ENCODE measurements at places on chromosomes 7 and 10.

DNA sequence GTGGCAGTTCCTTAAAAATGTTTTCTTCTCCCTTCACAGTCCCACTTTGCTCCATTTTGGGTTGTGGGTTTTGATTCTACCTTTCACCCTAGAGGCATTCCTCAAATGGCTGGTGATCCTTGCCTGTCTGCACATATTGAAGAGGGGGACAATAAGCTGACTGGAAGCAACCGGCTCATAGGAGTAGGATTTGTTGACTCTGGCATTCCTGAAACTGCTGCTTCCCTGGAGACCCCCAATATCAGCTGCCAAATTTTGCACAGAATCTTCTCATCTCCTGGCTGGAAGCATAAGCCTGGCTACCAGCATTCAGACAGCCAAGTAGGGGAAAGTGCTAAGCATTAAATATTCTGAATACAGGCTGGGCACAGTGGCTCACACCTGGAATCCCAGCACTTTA, 53.7 kb downstream of the KIF5B start:
- no peak for DNase-seq

GRCh38 chr10:63300801-63301200, 165.0 kb downstream of the JMJD1C start:
- no peak for DNase-seq

- DNase-seq, result no peak
Observed at GRCh38 chr10:75363431-75363830, 38.1 kb downstream of the ZNF503 start.

- DNase-seq, result no peak
Observed at GRCh38 chr7:121202125-121202524, 126.7 kb upstream of the WNT16 start.

GRCh38 chr10:451021-451471, 238.4 kb downstream of the DIP2C start:
- no peak for DNase-seq

GRCh38 chr7:30559611-30560010, 35.1 kb upstream of the GARS1 start:
- DNase-seq, result no peak

DNA sequence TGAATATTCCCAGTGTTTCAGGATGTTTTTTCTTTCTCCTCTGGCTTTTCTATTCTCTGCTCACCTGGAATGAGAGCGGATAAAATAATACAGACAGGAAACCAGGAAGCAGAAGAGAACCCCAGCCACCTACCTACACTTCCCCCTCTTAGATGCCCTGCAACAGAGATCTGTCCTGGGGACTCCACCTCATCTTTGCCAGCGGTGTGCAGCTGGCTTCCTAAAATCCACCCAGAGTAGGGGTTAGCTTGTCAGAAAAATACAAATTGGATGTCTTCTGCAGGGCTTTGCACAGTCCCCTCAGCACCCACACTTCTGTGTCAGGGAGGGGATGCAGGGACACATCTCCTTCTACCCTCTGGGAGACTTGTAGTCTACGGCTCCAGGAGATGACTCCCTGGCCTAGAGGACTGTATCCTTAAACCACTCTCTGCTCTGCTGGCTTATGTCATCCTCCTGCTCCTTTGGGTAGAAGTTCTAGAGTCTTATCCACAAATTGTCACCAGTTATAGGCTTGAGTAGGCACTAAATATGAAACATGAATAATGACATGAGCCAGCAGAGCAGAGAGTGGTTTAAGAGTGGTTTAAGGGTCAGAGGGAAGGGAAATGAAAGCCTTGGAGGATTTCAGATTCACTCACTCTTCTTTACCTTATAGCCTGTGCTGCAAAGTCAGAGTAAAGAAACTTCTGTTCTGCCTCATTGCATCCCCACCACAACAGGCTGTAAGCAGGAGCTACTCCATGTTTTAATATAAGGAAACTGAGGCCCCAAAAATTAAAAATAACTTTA, 749.4 kb downstream of the AUTS2 start:
- no peak for DNase-seq

GRCh38 chr10:27744802-27745731, 552 bp downstream of the MKX start:
- DNase-seq, result no peak

- no peak for DNase-seq
Observed at GRCh38 chr7:138196971-138197896, 121.0 kb downstream of the AKR1D1 start.

GRCh38 chr7:68718097-68718551, 880.2 kb upstream of the AUTS2 start:
- DNase-seq, result no peak

GRCh38 chr7:80277434-80278427, 143.1 kb downstream of the GNAI1 start:
- no peak for DNase-seq

DNA sequence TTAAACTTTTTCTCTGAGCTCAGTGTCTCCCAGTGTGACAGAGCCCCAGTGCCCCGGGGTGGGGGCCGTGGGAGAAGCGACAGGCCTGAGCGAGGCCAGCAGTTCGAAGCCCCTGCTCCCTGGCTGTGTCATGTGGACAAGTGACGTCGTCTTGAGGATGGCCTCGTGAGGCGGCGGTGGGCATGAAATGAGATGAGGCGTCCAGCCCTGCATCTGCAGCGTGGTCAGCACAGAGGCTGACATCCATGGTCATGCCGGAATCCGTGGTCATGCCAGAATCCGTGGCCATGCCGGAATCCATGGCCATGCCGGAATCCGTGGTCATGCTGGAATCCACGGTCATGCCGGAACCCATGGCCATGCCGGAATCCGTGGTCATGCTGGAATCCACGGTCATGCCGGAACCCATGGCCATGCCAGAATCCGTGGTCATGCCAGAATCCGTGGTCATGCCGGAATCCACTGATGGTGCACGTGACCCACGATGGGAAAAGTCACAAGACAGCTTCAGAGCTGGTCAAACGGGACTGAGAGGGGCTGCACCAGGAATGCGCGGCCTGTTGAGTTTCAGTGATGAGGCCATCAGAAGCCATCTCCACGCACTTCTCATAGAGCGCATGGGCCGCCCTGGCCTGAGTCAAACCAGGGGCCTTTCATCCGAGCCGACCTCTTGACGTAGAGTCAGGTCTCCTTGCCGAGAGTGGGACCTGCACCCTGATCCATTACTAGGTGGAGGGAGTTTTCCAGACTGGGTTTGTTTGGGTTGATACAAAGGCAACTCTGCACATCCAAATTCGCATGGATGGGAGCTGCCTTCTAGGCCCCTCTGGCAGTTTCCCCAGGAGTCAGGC, 342.5 kb downstream of the PTPRN2 start:
- no peak for DNase-seq

GRCh38 chr10:25933653-25934608, at the start of gene MYO3A:
MYO3A (plus strand) TSS chr10:25934229; CDS start chr10:25952111, 17,882 bp downstream.
- no peak for DNase-seq

DNA sequence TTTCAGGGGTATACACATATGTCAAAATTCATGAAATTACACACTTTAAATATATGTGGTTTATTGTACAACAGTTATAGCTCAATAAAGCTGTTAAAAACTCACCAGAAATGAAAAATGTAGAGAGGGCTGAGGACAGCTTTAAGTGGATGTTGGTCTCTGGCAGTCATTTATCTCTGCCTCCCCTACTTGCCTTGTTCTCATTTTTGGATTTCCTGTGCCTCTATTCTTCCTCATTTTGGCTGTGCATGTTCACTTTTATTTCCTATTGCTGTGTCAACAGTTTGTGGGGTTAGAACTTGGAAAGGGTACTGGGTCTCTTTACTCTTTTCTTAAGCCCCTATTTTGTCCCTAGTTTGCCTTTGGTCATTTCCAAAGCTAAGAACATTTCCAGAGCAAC, 18.6 kb upstream of the MEST start:
- no peak for DNase-seq

GRCh38 chr10:68489919-68490318, 18.1 kb upstream of the DNA2 start:
- DNase-seq, result no peak

GRCh38 chr10:115963848-115964247, 309.2 kb downstream of the GFRA1 start:
- DNase-seq, result no peak

GRCh38 chr10:86950349-86950748, 7.1 kb downstream of the MMRN2 start:
- no peak for DNase-seq

DNA sequence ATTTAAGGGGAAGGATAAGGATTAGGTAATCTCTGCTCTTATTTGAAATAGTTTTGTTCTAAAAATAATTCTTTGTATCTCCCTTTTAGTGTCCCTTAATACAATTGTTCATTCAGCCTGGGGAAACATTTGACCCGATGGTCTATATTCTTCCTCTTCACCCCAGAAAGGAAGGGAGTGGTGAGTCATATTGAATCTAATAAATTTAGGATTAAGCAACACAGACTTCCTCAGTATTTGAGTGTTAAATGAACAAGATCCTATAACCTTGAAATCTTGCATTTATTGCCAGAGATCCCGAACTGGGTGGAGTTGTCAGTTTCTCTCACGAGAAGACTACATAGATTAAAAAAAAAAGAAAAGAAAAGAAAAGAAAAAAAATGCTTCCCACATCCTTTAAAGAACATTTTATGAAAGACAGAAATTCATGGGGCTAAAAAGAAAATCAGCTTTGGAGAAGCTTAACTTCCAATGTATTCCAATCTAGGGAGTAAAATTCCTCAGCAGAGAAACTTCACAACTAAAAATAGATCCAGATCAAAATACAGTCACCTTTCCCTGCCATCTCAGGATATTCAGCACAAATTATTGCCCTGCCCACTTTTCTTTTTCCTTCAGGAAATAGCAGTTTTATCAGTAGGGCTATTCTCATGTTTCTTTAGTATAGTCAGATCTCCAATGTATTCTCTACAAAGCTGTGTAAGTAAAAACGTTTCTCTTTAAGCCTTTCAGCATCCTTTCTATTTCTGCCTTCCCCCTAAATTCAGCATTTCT, 82.2 kb downstream of the SEMA3D start:
- peak; percentile 14 for DNase-seq

- no peak for DNase-seq
Observed at GRCh38 chr7:46218461-46219200, 297.6 kb upstream of the IGFBP3 start.

DNA sequence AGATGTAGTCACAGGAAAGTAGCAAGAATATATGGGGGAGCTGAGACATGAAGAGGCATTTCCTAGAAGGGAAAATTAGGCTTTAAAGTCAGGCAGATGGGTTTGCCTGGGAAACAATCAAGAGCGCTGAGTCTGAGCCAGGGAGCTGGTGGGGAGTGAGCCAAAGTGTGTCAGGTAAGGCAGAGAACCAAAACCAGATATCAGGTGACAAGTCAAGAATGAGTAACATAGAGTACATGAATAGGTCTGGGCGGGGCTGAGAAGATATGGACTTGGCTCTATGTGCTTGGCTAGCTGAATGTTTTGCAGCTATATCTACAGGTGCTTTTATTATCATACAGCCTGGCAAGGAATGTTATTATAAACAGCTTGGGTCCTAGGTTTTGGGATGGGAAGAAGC, 49.3 kb downstream of the GPR141 start:
- DNase-seq, result no peak

DNA sequence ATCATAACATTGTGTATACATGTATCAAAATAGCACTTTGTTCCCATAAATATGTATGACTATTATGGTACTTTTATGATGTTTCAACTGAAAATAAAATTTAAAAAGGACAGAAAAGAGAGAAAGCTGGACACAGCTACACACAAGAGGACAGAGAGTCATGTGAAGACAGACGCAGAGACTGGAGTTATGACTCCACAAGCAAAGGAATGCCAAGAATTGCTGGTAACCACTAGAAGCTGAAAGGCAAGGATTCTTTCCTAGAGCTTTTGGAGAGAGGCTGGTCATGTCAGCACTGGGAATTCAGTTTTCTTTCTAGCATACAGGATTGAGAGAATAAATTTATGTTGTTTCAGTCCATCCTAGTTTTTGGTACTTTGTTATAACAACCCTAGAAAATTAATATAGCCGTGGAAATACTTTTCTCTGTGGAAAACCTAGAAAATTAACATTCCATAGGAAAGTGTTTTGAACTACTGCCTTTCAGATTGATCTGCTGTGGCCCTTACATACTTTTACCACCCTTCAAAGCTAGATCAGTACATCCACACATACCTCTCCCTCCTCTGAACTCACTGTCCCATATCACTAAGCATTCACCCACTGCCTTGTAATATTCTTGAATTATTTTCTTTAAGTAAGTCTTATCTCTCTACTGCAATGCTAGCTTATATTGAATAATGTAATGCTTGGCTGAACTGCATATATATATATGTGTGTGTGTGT, 575.3 kb downstream of the IPMK start:
- DNase-seq, result peak; percentile 75

- no peak for DNase-seq
Observed at GRCh38 chr10:15843695-15844094, 16.6 kb downstream of the MINDY3 start.

DNA sequence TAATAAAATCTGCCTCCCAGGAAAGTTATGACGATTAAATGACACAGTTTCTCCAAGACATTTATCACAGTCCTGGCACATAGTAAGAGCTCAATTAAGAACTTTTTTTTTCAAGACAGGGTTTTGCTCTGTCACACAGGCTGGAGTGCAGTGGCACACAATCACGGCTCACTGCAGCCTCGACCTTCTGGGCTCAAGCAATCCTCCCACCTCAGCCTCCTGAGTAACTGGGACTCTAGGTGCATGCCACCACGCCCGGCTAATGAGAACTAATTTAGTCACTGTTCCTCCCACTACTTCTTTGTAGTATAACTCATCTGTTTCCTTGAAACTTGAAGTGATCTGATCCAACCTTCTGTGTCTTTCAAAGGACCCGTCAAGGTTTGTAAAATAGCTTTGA, 42.2 kb upstream of the MXI1 start:
- no peak for DNase-seq

DNA sequence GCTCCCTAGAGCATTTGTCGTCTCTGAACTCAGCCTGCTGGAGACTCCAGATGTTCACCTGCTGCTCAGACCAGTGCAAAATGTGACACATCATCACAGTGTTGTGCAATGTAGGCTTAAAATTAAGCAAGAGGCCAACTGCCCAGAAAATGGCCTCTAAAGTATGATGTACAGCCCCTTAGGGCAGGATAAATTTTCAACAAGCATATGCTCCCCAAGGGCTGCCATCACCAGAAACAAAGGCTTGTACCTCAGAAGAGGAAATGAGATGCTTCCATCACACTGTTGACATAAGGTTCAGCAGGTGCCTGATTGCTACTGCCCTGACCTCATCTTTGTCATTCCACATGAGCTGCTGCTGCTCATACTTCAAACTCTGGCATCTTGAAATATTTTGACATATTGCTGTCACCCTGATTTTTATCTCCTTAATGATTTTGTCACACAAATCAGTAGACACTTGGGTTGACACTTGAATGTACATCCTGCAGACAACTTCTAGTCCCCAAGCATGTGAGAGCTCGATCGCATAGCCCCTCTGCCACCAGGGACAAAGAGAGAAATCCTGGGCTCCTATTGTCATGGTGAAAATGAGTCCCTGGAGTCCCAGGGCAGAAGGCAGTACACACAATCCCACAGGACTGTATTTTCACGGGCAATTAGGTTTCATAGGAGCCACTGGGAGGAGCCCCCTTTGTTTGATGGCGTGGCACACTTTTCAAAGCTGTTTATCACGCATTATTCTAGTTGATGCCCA, 219.7 kb upstream of the STK17A start:
- no peak for DNase-seq

GRCh38 chr7:80311313-80311712, 176.7 kb downstream of the GNAI1 start:
- DNase-seq, result no peak

GRCh38 chr10:19772972-19773371, 43.3 kb upstream of the PLXDC2 start:
- DNase-seq, result no peak

All from fibroblast of skin of left biceps (primary cell).